Cardiac muscle cell (in vitro differentiated cells and primary cell): ENCODE measurements at places on chromosomes 6 and 20. TPM values are rescaled to one million over a fixed set of nuclear protein-coding genes. Genes with fewer than 3 reads are reported as not detected.
A peak's percentile ranks its signal among the peaks of the same experiment; 100 is the strongest.

DNA sequence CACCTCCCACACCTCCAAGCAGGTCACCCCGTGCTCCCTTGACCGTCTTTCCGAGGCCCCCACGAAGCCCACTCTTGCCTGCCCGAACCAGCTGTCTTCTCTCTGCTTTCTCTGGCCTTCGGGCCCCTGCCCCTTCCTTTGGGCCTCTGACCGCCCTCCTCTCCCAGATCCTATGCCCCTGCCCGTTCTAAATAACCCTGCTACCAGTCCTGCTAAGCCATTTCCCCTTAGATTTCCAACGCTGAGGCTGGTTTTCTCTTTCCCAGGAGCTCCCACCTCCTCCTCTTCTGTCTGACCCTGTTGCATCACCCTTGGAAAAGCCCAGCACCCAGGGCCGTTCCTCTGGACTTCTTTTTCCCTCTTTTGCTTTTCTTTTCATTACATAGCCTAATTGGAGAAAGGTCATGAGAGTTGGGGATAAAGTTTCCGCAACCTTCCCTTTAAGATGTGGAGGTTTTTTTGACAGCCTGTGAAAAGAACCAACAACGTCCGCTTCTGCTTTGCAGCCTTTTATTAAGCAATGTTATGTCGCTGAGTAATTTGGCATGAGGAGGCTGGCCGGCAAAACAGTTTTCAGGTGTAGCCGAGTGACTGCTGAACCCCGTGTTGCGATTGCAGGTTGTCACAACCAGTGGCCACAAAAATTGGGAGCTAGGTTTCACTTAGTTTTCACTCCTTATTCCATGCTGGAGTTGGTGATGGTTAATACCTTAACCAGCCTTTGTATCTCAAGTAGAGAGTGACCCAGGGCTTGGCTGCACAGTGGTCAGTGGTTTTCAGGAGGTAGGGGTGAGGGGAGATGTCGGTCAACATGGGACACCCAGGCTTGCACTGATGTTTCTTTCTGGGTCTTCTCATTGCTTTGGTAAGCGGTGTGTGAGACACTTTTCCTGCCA lies 970 bp downstream of the BLTP3A start:
- no peaks in the 10 kb centered on the region for H3K36me3 ChIP-seq
- peak overlapping the region; percentile 92 for H3K27ac ChIP-seq
- peak overlapping the region; percentile 83 for H3K4me3 ChIP-seq
- peaks cover 2% of the 10 kb centered on the region for H3K4me1 ChIP-seq
- H3K27me3 ChIP-seq, result no peaks in the 10 kb centered on the region

DNA sequence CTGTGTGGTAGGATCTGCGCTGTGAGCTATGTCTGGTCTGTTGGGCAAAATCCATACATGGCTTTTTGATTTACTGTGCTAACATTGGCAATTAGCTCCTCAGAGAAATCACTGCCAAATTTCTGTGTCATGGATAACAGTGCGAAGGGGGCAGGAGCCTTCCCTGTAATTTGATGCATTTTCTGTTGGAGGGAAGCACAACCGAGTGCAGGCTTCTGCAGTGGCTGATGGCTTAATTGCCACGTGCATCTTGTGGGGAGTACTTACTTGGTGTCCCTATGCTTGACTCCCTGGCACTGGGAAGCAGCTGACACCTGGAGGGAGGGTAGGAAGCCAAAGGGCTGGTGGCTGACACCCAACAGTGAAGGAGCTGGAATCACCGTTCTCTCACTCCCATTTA lies 99.3 kb upstream of the PROKR2 start:
- no peak overlapping the region for H3K4me3 ChIP-seq
- H3K27me3 ChIP-seq, result no peaks in the 10 kb centered on the region
- no peaks in the 10 kb centered on the region for H3K36me3 ChIP-seq
- DNase-seq, result no peak

GRCh38 chr6:109296452-109296851 lies 85.8 kb downstream of the CD164 start:
- H3K36me3 ChIP-seq, result no peaks in the 10 kb centered on the region
- H3K4me1 ChIP-seq, result peaks cover 56% of the 10 kb centered on the region
- no peaks in the 10 kb centered on the region for H3K27me3 ChIP-seq
- DNase-seq, result no peak

- H3K36me3 ChIP-seq, result no peaks in the 10 kb centered on the region
- no peak overlapping the region for H3K4me3 ChIP-seq
- H3K27ac ChIP-seq, result peak overlapping the region; percentile 54
- no peaks in the 10 kb centered on the region for H3K27me3 ChIP-seq
- peak; percentile 72 for DNase-seq
Measured at GRCh38 chr20:31593221-31594001, 11.7 kb upstream of the ID1 start.

GRCh38 chr6:159985296-159985945 lies 16.5 kb downstream of the IGF2R start:
- no peak for DNase-seq
- H3K36me3 ChIP-seq, result no peaks in the 10 kb centered on the region
- H3K27me3 ChIP-seq, result no peaks in the 10 kb centered on the region
- peaks cover 6% of the 10 kb centered on the region for H3K4me1 ChIP-seq
- H3K27ac ChIP-seq, result no peak overlapping the region

GRCh38 chr6:14730654-14731053 lies 515.2 kb upstream of the JARID2 start:
- H3K4me3 ChIP-seq, result no peak overlapping the region
- H3K27ac ChIP-seq, result no peak overlapping the region
- DNase-seq, result no peak
- peaks cover 3% of the 10 kb centered on the region for H3K4me1 ChIP-seq

DNA sequence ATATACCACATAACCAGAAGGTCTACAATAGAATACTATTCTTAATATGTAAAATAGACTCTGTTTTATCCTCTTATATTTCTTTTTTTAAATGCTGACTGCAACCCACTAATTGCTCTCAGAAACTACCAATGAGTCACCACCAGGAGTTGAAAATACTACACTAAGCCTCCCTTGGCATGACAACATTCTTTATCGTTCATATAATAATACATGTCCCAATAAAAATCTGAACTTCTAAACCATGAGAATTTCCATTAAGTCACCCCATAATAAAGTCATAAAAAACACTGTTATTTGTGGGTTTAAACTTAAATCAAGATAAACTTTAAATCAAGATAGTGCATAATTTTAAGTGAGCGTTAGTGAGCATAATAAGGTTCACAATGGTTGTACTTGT lies 4.2 kb downstream of the HACE1 start:
- no peak overlapping the region for H3K27ac ChIP-seq
- H3K4me1 ChIP-seq, result peaks cover 8% of the 10 kb centered on the region
- no peaks in the 10 kb centered on the region for H3K27me3 ChIP-seq

DNA sequence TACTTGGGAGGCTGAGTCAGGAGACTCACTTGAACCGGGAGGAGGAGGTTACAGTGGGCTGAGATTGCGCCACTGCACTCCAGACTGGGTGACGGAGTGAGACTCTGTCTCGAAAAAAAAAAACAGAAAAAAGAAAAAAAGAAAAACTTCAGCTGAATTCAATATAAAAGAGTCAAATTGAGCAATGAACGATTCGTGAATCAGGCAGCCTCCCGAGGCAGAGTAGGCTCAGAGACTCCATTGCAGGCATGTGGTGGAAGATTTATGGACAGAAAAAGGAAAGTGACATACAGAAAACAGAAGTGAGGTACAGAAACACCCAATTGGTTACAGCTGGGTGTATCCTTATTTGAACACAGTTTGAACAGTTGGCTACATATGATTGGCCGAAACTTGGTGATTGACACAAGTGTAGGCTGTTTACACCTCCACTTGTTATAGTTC lies 56.3 kb downstream of the HLA-DPB1 start:
- H3K36me3 ChIP-seq, result no peaks in the 10 kb centered on the region
- H3K27me3 ChIP-seq, result no peaks in the 10 kb centered on the region
- DNase-seq, result no peak
- H3K27ac ChIP-seq, result no peak overlapping the region
- H3K4me1 ChIP-seq, result no peaks in the 10 kb centered on the region

GRCh38 chr6:134122775-134123174 lies 70.4 kb upstream of the SLC2A12 start:
- no peak overlapping the region for H3K27ac ChIP-seq
- no peaks in the 10 kb centered on the region for H3K36me3 ChIP-seq
- H3K4me3 ChIP-seq, result no peak overlapping the region
- H3K4me1 ChIP-seq, result no peaks in the 10 kb centered on the region
- no peaks in the 10 kb centered on the region for H3K27me3 ChIP-seq

- peaks cover 12% of the 10 kb centered on the region for H3K4me1 ChIP-seq
- H3K36me3 ChIP-seq, result no peaks in the 10 kb centered on the region
- no peak overlapping the region for H3K27ac ChIP-seq
- H3K4me3 ChIP-seq, result peak overlapping the region; percentile 51
Measured at GRCh38 chr6:34145161-34146020, 496 bp downstream of the GRM4 start.

- no peak overlapping the region for H3K27ac ChIP-seq
- no peaks in the 10 kb centered on the region for H3K27me3 ChIP-seq
- no peaks in the 10 kb centered on the region for H3K36me3 ChIP-seq
Measured at GRCh38 chr20:14055127-14055742, 59.9 kb downstream of the MACROD2 start.

The HLA-DMB gene
- not detected in 2 replicates for total RNA-seq

The SLC17A2 gene
- total RNA-seq, result not detected in 2 replicates

The SCRT2 gene
- not detected in 2 replicates for total RNA-seq

The PRR18 gene
- 0.12 and 0.92 TPM in 2 replicates for total RNA-seq
